SJSA1 (cell line): ENCODE measurements at places on chromosomes 1 and 21. TPM values are rescaled to one million over a fixed set of nuclear protein-coding genes. Genes with fewer than 3 reads are reported as not detected.
A peak's percentile ranks its signal among the peaks of the same experiment; 100 is the strongest.

DNA sequence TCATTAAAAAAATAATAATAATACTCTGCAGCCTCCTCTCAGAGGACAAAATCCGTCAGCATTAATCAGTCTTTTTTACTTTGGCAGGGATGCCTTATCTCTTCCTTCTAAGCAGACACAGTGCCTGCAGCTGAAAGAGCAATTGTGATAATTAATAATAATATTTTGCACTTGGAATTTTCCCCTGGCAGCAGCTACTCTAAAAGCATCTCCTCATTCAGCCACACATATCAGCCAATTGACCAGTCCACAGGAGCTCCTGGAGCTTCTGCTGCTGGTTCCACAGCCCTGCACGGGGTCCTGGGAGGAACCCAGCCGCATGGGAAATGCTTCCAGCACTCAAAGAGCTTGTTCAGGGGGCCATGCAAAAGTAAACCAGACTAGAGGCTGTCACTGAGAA, 31.0 kb upstream of the VWA5B1 start:
- peaks cover 11% of the 10 kb centered on the region for H3K4me1 ChIP-seq
- H3K4me3 ChIP-seq: no peak overlapping the region
- no peaks in the 10 kb centered on the region for H3K27me3 ChIP-seq
- no peak for DNase-seq

- no peak overlapping the region for H3K27ac ChIP-seq
- peaks cover 8% of the 10 kb centered on the region for H3K36me3 ChIP-seq
- H3K27me3 ChIP-seq: no peaks in the 10 kb centered on the region
- peaks cover 34% of the 10 kb centered on the region for H3K4me1 ChIP-seq
Observed at GRCh38 chr1:23371987-23372880, 2.6 kb upstream of the ZNF436 start.

GRCh38 chr1:40818264-40818961, 34.8 kb downstream of the KCNQ4 start:
- H3K36me3 ChIP-seq: no peaks in the 10 kb centered on the region
- H3K27ac ChIP-seq: no peak overlapping the region
- peaks cover 10% of the 10 kb centered on the region for H3K27me3 ChIP-seq
- no peak overlapping the region for H3K4me3 ChIP-seq
- DNase-seq: no peak

DNA sequence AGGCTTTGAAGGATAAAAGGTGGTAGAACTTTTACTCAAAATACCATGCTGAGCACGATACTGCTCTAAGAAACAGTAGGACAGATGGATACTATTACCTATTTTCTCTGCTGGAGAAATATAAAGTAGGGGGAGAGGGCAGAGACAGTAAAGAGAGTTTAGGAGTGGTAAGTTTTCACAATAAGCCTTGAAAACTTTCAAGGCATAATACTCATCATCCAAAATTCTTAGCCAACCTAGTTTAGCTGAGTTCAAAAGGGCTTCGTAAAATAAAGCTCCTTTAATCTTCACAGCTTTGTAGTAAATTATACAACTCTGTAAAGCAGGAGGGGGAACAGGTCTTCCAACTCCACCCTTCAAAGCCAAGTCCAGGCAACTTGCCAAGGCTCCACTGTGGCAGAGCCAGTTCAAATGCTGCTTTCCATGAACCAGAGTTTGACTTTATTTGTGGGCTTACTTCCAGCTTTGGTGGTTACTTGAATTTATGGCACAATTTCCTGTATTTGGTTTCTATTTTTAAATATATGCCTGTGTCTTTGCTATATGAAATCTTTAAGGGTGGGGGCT, 15.5 kb downstream of the TEX38 start:
- peaks cover 100% of the 10 kb centered on the region for H3K36me3 ChIP-seq
- H3K4me1 ChIP-seq: no peaks in the 10 kb centered on the region
- DNase-seq: no peak
- no peaks in the 10 kb centered on the region for H3K27me3 ChIP-seq
- no peak overlapping the region for H3K27ac ChIP-seq
- no peak overlapping the region for H3K4me3 ChIP-seq

DNA sequence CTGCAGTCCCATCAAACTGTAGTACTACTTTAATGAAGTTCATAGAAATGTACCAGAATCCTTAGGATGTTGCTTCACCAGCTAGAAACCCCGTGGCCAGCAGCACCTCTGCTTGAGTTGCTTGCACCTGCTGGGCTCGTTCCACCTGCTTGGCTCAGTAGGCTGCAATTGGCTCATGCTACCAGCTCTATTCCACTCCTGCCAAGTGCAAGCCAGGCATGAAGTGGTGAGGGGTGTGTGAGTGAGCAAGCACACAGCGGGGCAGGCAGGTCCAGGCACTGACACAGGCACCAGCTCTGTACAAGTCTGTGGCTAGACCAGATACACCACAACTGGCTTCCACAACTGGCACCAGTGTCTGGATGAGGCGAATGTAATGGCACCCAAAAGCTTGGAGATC, 209.9 kb downstream of the AMY1C start:
- H3K36me3 ChIP-seq: no peaks in the 10 kb centered on the region
- no peaks in the 10 kb centered on the region for H3K27me3 ChIP-seq
- H3K4me1 ChIP-seq: no peaks in the 10 kb centered on the region
- no peak overlapping the region for H3K27ac ChIP-seq

DNA sequence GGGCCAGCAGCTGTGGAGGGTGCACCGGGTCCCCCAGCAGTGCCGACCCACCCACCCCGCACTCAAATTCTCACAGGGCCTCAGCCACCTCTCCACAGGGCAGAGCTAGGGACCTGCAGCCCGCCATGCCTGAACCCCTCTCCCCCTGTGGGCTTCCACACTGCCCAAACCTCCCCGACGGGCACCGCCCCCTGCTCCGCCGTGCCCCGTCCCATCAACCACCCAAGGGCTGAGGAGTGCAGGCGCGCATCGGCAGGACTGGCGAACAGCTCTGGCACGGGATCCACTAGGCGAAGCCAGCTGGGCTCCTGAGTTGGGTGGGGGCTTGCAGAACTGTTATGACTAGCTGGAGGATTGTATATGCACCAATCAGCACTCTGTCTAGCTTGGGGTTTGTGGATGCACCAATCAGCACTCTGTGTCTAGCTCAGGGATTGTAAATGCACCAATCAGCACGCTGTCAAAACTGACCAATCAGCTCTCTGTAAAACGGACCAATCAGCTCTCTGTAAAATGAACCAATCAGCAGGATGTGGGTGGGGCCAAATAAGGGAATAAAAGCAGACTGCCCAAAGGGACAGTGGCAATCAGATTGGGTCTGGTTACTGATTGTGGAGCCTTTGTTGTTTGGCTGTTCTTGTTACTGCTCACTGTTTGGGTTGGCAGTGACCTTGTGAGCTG, 12.4 kb upstream of the RCAN3 start:
- H3K4me1 ChIP-seq: no peaks in the 10 kb centered on the region
- no peak overlapping the region for H3K4me3 ChIP-seq
- no peaks in the 10 kb centered on the region for H3K27me3 ChIP-seq
- no peak overlapping the region for H3K27ac ChIP-seq
- no peaks in the 10 kb centered on the region for H3K36me3 ChIP-seq
- DNase-seq: no peak

DNA sequence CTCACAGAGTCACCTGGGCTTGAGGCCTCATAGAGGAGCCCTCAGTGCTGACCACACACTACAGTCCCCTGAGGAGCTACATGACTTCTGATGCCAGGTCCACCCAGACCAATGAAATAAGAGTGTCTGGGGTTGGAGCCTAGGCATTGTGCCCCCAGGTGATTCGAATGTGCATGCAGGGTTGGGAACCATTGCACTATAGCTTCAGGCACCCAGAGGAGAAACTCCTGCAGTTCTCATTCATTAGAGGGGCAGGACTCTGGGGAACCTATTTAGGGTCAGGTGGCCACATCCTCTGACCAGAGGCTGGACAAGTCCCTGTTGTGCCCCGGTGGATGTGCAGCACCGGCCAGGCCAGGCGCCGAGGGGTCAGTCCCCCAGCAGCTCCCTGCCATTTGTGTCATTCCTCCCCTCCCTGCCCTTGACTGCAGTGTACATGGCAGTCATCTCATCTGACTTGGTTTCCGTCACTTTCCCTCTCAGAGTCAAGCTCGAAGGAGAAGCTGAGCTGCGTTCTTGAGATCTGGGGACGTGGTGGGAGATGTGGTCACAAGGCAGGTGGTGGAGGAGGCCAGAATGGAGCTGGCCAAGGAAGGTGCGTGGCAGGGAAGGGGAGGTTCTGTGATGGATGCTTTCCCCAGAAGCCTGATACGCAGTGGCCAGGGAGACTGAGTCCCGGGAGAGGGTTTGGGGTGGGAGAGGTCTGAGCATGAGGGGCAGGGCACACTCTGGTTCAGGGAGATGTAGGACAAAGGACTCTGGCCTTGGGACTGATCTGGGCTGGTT, 6.4 kb downstream of the CLDN19 start:
- H3K4me1 ChIP-seq: no peaks in the 10 kb centered on the region
- H3K27me3 ChIP-seq: no peaks in the 10 kb centered on the region
- H3K4me3 ChIP-seq: no peak overlapping the region

- no peak for DNase-seq
- peaks cover 31% of the 10 kb centered on the region for H3K4me1 ChIP-seq
- H3K4me3 ChIP-seq: no peak overlapping the region
- H3K36me3 ChIP-seq: 0 out of 2 replicates have a peak, but pooled peaks cover 2% of the 10 kb centered on the region
- no peak overlapping the region for H3K27ac ChIP-seq
Observed at GRCh38 chr1:41363591-41364320, 2.5 kb downstream of the FOXO6 start.

- no peak overlapping the region for H3K4me3 ChIP-seq
- H3K27me3 ChIP-seq: no peaks in the 10 kb centered on the region
- peaks cover 6% of the 10 kb centered on the region for H3K4me1 ChIP-seq
- peak; percentile 46 for DNase-seq
- peak overlapping the region; percentile 9; the same call in 1 of the 2 replicates for H3K27ac ChIP-seq
- H3K36me3 ChIP-seq: peaks cover 66% of the 10 kb centered on the region
Observed at GRCh38 chr1:102897557-102897956, 210.8 kb downstream of the COL11A1 start.

GRCh38 chr1:65265651-65266351, 43.5 kb upstream of the DNAJC6 start:
- no peak for DNase-seq
- no peak overlapping the region for H3K4me3 ChIP-seq
- H3K4me1 ChIP-seq: no peaks in the 10 kb centered on the region
- no peak overlapping the region for H3K27ac ChIP-seq
- H3K27me3 ChIP-seq: 0 out of 2 replicates have a peak, but pooled peaks cover 10% of the 10 kb centered on the region

- no peak for DNase-seq
- no peak overlapping the region for H3K27ac ChIP-seq
Observed at GRCh38 chr1:36076979-36077573, 6.8 kb upstream of the TEKT2 start.

DNA sequence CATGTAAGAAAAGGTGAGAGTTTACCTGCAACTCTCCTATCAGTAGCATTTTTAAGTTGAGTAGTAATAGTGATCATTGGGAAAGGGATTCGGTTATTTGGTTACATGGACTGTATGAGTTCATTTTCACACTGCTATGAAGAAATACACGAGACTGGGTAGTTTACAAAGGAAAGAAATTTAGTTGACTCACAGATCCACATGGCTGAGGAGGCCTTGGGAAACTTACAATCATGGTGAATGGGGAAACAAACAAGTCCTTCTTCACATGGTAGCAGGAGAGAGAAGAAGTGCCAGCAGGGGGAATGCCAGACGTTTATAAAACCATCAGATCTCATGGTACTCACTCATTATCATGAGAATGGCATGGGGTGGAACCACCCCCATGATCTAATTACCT, 59.3 kb upstream of the FBXO28 start:
- no peak overlapping the region for H3K27ac ChIP-seq
- DNase-seq: no peak
- H3K27me3 ChIP-seq: no peaks in the 10 kb centered on the region
- no peaks in the 10 kb centered on the region for H3K36me3 ChIP-seq
- peaks cover 24% of the 10 kb centered on the region for H3K4me1 ChIP-seq
- H3K4me3 ChIP-seq: no peak overlapping the region

GRCh38 chr1:156090840-156091188, 8.5 kb upstream of the MEX3A start:
- H3K27ac ChIP-seq: no peak overlapping the region
- DNase-seq: peak; percentile 40
- H3K4me1 ChIP-seq: peaks cover 9% of the 10 kb centered on the region
- H3K4me3 ChIP-seq: no peak overlapping the region

- no peak overlapping the region for H3K4me3 ChIP-seq
- H3K4me1 ChIP-seq: no peaks in the 10 kb centered on the region
- H3K36me3 ChIP-seq: no peaks in the 10 kb centered on the region
- DNase-seq: no peak
Observed at GRCh38 chr1:157001304-157001703, 44.2 kb downstream of the ARHGEF11 start.

- H3K4me3 ChIP-seq: no peak overlapping the region
- no peaks in the 10 kb centered on the region for H3K27me3 ChIP-seq
- H3K4me1 ChIP-seq: no peaks in the 10 kb centered on the region
- DNase-seq: no peak
Observed at GRCh38 chr21:14736162-14736561, 190.0 kb upstream of the SAMSN1 start.

- H3K4me3 ChIP-seq: no peak overlapping the region
- H3K4me1 ChIP-seq: peaks cover 39% of the 10 kb centered on the region
- DNase-seq: no peak
- H3K36me3 ChIP-seq: no peaks in the 10 kb centered on the region
- no peaks in the 10 kb centered on the region for H3K27me3 ChIP-seq
Observed at GRCh38 chr21:41466024-41466820, 40.2 kb downstream of the MX1 start.

DNA sequence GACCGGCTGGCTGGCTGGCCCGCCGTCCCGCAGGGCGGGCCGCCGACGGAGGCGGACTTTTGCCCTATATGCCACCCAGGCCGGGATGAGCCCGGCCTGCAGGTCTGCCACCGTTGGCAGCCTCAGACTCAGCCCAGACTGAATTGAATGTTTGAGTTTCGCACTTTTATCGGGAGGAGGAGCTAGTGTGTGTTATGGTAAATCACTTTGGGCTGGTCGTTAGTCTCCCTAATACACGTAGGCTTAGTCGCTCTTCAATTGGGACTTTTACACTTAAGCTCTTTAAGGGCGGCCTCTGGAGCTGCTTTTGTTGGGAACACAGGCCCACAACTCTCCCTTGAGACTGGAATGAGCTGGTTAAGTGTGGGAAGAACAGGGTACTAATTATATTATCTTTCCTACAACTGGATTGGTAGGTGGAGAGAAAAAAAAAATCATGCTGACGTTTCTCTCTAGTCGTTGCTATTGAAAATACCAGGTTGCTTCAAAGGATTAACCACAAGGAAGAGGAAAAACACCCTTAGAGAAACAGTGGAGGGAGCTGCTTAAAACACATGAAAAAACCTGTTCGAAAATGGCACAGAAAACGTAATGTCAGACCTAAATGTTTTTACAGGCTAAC, 1.4 kb upstream of the IRF2BP2 start:
- DNase-seq: peak; percentile 90
- H3K36me3 ChIP-seq: peaks cover 29% of the 10 kb centered on the region
- peak overlapping the region; percentile 95 for H3K27ac ChIP-seq
- H3K27me3 ChIP-seq: no peaks in the 10 kb centered on the region
- peaks cover 71% of the 10 kb centered on the region for H3K4me1 ChIP-seq
- H3K4me3 ChIP-seq: peak overlapping the region; percentile 52

GRCh38 chr21:33057385-33057940, 12.5 kb upstream of the OLIG1 start:
- H3K27ac ChIP-seq: no peak overlapping the region
- H3K4me1 ChIP-seq: no peaks in the 10 kb centered on the region
- DNase-seq: no peak

- peaks cover 3% of the 10 kb centered on the region for H3K36me3 ChIP-seq
- H3K27ac ChIP-seq: no peak overlapping the region
- no peak for DNase-seq
- H3K4me3 ChIP-seq: no peak overlapping the region
Observed at GRCh38 chr1:183467687-183468086, 4.6 kb upstream of the SMG7 start.

- peaks cover 6% of the 10 kb centered on the region; the same call in 1 of the 2 replicates for H3K4me1 ChIP-seq
- DNase-seq: no peak
- no peaks in the 10 kb centered on the region for H3K36me3 ChIP-seq
- H3K27me3 ChIP-seq: no peaks in the 10 kb centered on the region
- no peak overlapping the region for H3K27ac ChIP-seq
Observed at GRCh38 chr1:225481738-225482137, 53.9 kb upstream of the LBR start.

The KMO gene
- total RNA-seq: 0.08 TPM in 1 of 2 replicates, not detected in the other

The OR2W3 gene
- total RNA-seq: not detected in 2 replicates

The VN1R5 gene
- total RNA-seq: not detected in 2 replicates

The FABP3 gene
- total RNA-seq: 0.24 TPM in 1 of 2 replicates, not detected in the other

The S100A7 gene
- total RNA-seq: not detected in 2 replicates
